ENCODE measurements at places on chromosomes 5 and 9.

DNA sequence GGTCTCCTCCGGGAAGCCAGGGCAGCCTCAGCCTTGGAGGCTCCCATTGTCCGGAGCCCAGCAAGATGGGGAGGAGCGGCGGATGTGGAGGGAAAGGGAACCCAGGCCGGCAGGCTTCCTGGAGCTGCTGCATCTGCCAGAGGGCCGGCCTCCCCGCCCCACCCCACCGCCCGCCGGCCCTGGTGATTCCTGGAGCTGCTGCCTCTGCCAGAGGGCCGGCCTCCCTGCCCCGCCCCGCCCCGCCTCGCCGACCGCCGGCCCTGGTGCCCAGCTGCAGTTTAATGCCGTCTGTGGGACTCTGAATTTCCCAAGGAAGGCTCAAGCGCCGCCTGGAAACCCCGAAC, 31.6 kb downstream of the EXD3 start:
- DNase-seq, result no peak

- no peak for DNase-seq
These were observed 149.7 kb upstream of the RASGRF2 start for GRCh38 chr5:80810425-80810824.

GRCh38 chr5:143244000-143244736, 159.3 kb downstream of the NR3C1 start:
- no peak for DNase-seq

GRCh38 chr9:110832926-110833325, 164.3 kb downstream of the MUSK start:
- no peak for DNase-seq
